SK-N-DZ (cell line): ENCODE measurements at places on chromosomes 16 and 17.

GRCh38 chr17:30554839-30555751, 77.9 kb downstream of the GOSR1 start:
- DNase-seq = peak; percentile 70

GRCh38 chr16:84947996-84948850, 63.1 kb downstream of the ZDHHC7 start:
- DNase-seq = no peak

GRCh38 chr17:6577686-6578263, 21.4 kb upstream of the PITPNM3 start:
- no peak for DNase-seq

GRCh38 chr17:17638467-17638866, 42.8 kb upstream of the RAI1 start:
- DNase-seq = no peak

GRCh38 chr16:56861092-56861610, 3.9 kb upstream of the SLC12A3 start:
- DNase-seq = peak; percentile 93
